ENCODE measurements at places on chromosomes 4 and X.

DNA sequence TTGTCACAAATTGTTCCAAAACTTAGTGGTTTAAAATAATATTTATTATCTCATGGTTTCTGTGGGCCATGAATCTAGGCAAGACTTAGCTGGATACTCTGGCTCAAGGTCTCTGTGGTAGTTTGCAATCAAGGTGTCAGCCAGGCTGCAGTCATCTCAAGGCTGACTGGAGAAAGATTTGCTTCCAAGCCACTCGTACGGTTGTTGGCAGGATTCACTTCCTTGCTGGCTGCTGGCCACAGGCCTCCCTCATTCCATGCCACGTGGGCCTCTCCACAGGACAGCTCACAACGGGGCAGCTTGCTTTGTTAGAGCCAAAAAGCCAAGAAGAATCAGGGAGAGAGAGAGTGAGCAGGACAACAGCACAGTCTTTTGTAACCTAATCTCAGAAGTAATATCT, 101.4 kb downstream of the WWC2 start:
- DNase-seq = no peak

- DNase-seq = no peak
Measured at GRCh38 chrX:119455264-119455663, 13.0 kb upstream of the SLC25A5 start.

GRCh38 chr4:79237851-79238250, 88.0 kb downstream of the NAA11 start:
- no peak for DNase-seq

DNA sequence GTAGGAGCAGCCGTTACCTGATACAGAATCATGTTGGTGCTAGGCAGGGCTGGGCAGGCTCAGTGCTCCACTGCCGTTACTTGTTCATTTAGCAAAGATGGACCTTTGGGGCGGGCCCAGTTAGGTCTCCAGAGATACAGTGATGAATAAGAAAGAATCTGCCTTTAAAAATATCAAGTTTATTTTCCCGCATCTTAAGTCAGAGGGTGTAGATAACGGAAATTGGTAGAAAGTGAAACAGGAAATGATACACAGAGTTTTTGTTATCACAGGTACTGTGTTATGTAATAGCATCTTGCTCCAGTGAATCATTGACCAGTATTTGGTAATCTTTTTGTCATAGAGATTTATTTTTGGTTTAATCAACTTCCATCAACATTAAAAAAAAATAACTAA, 5.5 kb downstream of the TMEM131L start:
- no peak for DNase-seq

- DNase-seq = no peak
Measured at GRCh38 chr4:6336166-6336565, 66.5 kb downstream of the WFS1 start.

DNA sequence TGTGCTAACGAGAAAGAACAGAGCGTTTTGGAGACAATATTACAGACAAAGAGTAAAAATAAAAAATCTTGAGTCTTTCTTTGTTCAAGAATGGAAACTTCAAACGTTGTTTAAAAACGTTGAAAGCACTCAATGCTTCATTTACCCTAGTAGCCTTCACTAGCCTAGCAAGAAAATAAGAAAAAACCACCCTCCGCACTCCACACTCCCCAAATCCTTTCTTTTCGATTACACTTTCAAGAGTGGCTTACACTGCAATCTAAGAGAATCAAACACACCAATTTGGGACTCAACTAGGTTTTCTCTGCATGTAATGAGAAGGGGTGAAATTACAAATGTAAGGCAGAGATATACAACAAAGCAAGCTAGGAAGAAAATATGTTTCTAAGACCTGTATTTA, 4.7 kb downstream of the TMSB4X start:
- DNase-seq = no peak

- no peak for DNase-seq
Measured at GRCh38 chr4:180940680-180941079, 1302.5 kb upstream of the TENM3 start.

DNA sequence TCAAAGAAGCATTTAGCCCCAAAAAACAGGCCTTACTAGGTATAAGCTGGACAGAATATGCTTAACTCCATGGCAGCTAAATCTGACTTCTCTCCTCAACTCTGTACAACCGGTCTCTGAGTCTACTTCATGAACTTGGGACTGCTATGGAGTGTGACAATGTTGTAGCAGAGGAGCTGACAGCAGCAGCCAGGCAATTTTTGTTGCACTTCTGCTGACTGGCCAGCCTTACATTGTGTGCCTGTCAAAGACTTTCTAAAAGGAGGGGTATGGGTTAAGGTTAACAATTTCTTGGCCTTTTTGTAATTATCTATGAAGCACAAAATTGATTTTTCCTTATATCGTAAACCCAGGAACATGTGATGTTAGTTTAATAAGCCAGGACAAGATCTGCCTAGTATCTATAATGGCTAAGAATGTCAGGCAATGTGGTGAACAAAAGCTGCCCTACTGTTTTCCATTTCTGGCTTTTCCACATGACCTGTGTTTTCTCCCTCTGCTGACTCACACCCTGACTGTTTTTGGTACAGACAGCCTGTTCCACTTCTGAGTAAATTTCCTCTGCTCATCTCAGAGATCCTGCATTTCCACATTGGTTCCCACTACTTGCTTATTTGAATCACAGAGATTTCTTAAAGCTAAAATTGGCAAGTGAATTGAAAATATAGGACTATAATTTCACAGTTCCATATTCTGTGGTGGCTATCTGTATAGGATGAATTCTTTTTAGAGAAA, 9.3 kb downstream of the NOX1 start:
- DNase-seq = no peak

DNA sequence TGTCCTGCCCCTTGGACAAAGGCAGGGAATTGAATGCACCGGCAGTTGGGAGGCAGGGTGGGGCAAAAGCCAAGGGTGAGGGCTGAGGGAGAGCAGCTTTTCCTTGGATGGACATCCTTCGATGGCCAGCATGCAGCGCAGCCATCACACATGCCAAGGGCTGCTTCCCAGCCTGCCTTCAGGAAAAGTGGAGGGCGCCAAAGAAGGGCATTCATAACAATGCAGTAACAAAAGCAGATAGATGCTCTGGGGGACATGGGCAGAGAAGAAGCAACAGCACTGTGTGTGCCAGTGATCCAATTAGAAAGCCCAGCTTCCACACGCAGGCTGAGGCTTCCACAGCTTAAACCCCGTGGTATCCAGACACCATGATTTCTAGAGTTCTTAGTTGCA, 71.5 kb downstream of the TSPAN5 start:
- DNase-seq = no peak
